ENCODE measurements at places on chromosomes 4 and X.
A peak's percentile ranks its signal among the peaks of the same experiment; 100 is the strongest.

GRCh38 chr4:109072595-109072994, 229.9 kb downstream of the COL25A1 start:
- no peak for DNase-seq

- no peak for DNase-seq
Observed at GRCh38 chr4:180350901-180351300, 1892.3 kb upstream of the TENM3 start.

GRCh38 chrX:148928811-148929210, 428.4 kb downstream of the AFF2 start:
- no peak for DNase-seq

GRCh38 chrX:2618516-2618915, 72.6 kb upstream of the CD99 start:
- DNase-seq = no peak

DNA sequence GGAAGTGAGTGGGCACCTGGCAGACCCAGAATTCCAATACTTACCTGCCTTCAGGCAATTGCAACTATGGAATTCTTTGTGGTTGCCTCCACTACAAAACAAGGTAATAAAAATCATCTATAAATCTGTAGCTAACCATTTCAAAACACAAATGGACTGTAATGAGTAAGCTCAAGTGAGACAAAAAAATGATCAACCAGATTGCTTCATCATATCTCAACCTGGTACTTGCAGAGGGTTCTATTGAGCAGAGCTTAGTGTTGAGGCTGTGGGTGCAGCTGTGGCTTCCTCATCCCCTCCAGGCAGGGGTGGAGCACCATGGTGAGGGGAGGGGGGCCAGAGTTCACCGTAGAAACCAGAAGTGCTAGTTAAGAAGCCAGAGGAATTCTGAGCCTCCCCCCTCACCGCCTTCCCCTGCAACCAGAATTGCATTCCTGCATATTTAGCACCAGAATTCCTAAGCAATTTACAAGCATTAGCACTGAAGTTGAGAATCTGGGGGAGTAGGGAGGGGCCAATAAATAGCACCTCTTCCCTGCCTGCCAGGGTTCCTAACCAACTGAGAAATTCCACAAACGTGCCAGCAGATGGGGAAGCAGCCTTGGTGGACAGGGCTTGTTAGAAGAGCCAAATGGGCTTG, 11.5 kb downstream of the CTAG1A start:
- DNase-seq = no peak

- DNase-seq = peak; percentile 87
Observed at GRCh38 chrX:111680988-111681779, at the start of gene ALG13. Gene ALG13, plus strand, starts transcription at chrX:111681170. Its CDS starts 49 bp downstream, at chrX:111681219.

DNA sequence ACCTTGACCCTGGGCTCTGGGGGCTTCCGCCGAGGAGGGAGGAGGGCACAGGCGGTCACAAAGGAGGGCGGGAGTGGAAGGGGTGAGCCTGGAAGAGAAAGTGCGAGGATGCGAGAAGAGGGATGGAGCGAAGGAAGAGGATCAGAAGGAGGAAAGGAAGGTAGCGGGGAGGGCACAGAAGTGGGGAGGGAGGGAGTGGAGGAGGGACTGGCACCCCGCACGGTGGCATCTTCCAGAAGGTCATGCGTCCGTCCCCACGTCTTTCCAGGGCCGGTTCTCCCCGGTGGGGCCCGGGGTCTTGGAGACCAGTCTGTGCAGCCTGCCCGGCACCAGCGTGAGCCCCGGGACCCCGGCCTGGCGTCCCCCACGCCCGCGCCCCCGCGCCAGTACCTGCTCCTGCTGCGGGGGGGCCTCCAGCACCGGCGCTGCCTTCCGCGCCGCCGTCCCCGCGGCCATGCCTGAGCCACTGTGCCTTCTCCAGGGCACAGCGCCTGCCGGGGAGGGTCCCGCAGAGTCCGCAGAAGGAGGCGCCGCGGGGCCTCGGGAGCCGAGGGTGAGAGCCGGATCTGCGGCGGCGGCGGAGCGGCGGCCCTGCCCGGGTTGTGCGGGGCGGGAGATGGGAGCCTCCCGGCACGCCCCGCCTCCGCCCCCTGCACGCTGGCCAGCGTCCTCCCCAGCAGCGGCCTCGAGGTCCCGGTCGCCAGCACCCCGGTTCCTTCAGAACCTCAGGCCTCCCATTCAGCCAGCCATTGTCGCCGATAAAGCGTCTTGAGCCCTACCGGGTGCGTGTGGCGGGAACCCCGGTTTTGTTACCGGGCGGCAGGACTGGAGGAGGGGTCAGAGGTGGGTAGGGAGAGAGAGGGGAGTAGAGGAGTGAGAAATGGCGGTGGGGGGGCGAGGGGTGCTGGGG, at the start of gene RNF175:
Gene RNF175, minus strand, starts transcription at position 618 of the 910 bp plus-strand sequence. Its CDS starts 162 bp downstream, at position 456.
- no peak for DNase-seq

DNA sequence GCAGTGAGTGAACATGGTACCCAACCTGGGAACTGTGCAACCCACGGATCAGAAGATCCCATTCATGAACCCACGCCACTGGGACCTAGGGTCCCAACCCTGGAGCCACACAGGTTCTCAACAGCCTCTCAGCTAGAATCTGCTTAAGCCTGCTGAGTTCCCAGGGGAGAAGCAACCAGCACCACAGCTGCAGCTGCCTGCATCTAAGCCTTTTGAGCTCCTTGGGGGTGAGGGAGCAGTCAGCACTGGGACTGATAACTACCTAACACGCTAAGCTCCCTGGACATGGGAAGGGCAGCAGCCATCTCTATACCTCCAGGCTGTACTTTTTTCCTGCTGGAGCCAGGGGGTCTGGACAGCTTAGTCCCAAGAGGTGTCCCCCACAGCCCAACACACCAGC, 179.3 kb downstream of the IL15 start:
- no peak for DNase-seq

DNA sequence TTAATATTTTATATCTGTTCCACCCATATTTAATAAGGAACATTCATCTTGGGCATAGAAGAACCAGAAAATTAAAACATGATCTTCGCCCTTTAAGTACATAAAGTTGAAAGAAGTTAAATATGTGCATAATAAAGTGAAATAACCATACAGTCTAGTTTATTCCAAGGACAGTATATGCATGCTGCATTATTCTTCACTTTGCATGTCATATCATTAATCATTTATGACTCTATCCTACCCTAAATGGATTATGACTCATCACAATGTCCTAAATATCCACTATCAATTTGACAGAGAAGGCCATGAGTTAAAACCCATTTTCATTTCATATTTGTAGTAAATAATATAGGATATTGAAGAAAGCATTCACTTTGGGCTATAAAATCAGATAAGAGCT, 576.5 kb upstream of the GNPDA2 start:
- DNase-seq = no peak

- no peak for DNase-seq
Observed at GRCh38 chrX:12681047-12681446, 110.2 kb upstream of the PRPS2 start.

DNA sequence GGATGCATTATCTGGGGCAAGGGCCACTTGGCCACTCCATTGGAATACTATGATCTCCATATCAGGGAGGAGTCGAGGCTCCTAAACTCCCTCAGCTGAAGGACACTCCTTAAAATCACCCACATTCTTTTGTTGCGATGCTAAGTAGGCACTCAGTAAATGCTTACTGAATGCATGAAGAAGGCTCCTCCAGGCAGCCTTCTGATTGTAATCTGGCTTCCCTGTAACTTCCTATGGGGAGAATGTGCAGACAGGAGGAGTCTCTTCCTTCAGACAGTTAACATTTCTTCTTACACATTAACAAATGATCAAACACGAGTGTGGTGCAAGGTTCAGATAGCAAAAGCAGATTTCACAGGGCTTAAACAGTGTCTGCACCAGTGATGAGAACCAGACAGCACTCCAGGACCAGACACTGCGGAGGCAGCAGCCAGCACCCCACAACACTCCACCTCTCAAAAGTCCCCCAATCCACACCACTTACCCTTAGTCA, 21.4 kb upstream of the USO1 start:
- DNase-seq = no peak

Measured in NCI-H1694 treated with DMSO at 0.1 percent for 48 hours (cell line).